ENCODE measurements at places on chromosomes 3 and 15. TPM values are rescaled to one million over a fixed set of nuclear protein-coding genes. Genes with fewer than 3 reads are reported as not detected.

RBMS3 gene
- 82.6 TPM for total RNA-seq

RYR3 gene
- 0.21 TPM for total RNA-seq

GRCh38 chr3:43207628-43208085 lies 78.7 kb upstream of the SNRK start:
- H3K36me3 ChIP-seq, result no peaks in the 10 kb centered on the region
- no peak overlapping the region for H3K27ac ChIP-seq
- H3K27me3 ChIP-seq, result peaks cover 4% of the 10 kb centered on the region
- no peak overlapping the region for H3K4me3 ChIP-seq
- peaks cover 6% of the 10 kb centered on the region for H3K4me1 ChIP-seq

- H3K36me3 ChIP-seq, result no peaks in the 10 kb centered on the region
- H3K27ac ChIP-seq, result no peak overlapping the region
These were observed 37.3 kb downstream of the ATP2B2 start for GRCh38 chr3:10467904-10468612.

TP53BP1 gene
- total RNA-seq, result 45.6 TPM

GRCh38 chr15:57824186-57824585 lies 117.7 kb downstream of the POLR2M start:
- H3K36me3 ChIP-seq, result no peaks in the 10 kb centered on the region
- H3K4me3 ChIP-seq, result no peak overlapping the region
- H3K27ac ChIP-seq, result no peak overlapping the region
- DNase-seq, result no peak

DUOX1 gene
- not detected for total RNA-seq

- H3K4me3 ChIP-seq, result no peak overlapping the region
- H3K4me1 ChIP-seq, result no peaks in the 10 kb centered on the region
- no peaks in the 10 kb centered on the region for H3K36me3 ChIP-seq
- H3K27me3 ChIP-seq, result peaks cover 2% of the 10 kb centered on the region
These were observed 451.5 kb downstream of the FGF12 start for GRCh38 chr3:192275741-192276355.

- H3K27me3 ChIP-seq, result no peaks in the 10 kb centered on the region
- H3K4me3 ChIP-seq, result no peak overlapping the region
- H3K4me1 ChIP-seq, result no peaks in the 10 kb centered on the region
- no peaks in the 10 kb centered on the region for H3K36me3 ChIP-seq
- no peak for DNase-seq
These were observed 114.6 kb upstream of the KCNAB1 start for GRCh38 chr3:156005736-156006135.

MYLK gene
- total RNA-seq, result 405 TPM

- peaks cover 16% of the 10 kb centered on the region for H3K4me1 ChIP-seq
- no peak for DNase-seq
- no peak overlapping the region for H3K27ac ChIP-seq
- H3K27me3 ChIP-seq, result peaks cover 8% of the 10 kb centered on the region
- no peaks in the 10 kb centered on the region for H3K36me3 ChIP-seq
- no peak overlapping the region for H3K4me3 ChIP-seq
These were observed 258.5 kb upstream of the PROK2 start for GRCh38 chr3:72043204-72044133.

DNA sequence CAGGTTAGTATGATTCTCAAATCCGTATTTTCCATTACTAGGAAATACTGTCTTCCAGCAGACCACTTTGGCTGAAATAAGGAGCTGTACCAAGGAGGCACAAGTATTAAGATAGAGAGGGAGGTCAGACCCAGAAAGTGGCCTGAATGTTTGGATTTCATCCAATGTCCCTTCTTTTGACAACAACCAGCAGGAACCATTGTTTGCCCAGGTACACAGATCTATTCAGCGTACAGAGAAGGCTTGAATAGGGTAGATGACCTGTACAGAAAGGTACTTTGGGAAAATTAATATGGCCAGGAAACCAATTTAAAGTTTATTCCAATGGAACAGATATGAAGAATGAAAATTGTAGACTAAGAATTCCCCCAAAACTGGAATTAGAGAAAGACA lies 12.6 kb downstream of the MTHFS start:
- DNase-seq, result no peak
- H3K4me1 ChIP-seq, result peaks cover 11% of the 10 kb centered on the region
- H3K27me3 ChIP-seq, result no peaks in the 10 kb centered on the region
- H3K36me3 ChIP-seq, result peaks cover 34% of the 10 kb centered on the region
- H3K4me3 ChIP-seq, result no peak overlapping the region
- H3K27ac ChIP-seq, result no peak overlapping the region

TRPC1 gene
- total RNA-seq, result 15.1 TPM

- H3K27ac ChIP-seq, result peak overlapping the region; percentile 32
- H3K27me3 ChIP-seq, result no peaks in the 10 kb centered on the region
- peaks cover 28% of the 10 kb centered on the region for H3K4me1 ChIP-seq
- no peak for DNase-seq
These were observed 50.2 kb downstream of the SAMMSON start for GRCh38 chr3:70049761-70050160.

DNA sequence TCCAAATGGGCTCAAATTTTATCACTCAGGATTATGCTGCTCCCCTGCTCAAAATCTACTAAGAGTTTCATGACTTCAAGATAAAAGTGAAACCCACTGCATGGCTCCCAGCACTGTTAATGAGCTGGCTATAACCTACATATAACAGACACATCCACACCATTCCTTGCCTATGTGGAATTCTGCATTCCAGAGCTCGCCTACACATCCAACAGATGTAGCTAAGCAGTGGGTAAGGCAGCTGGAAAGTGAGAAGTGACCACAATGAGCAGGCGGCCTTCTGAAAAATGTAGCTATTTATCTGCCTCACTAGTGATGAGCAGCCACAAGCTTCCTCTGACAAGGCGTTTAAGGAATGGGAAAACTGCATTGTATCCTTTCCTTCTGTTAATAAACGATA lies 92.0 kb upstream of the TRIM42 start:
- H3K27ac ChIP-seq, result peak overlapping the region; percentile 65
- peaks cover 46% of the 10 kb centered on the region for H3K4me1 ChIP-seq
- no peaks in the 10 kb centered on the region for H3K36me3 ChIP-seq
- no peak for DNase-seq

MYRIP gene
- not detected for total RNA-seq

DNA sequence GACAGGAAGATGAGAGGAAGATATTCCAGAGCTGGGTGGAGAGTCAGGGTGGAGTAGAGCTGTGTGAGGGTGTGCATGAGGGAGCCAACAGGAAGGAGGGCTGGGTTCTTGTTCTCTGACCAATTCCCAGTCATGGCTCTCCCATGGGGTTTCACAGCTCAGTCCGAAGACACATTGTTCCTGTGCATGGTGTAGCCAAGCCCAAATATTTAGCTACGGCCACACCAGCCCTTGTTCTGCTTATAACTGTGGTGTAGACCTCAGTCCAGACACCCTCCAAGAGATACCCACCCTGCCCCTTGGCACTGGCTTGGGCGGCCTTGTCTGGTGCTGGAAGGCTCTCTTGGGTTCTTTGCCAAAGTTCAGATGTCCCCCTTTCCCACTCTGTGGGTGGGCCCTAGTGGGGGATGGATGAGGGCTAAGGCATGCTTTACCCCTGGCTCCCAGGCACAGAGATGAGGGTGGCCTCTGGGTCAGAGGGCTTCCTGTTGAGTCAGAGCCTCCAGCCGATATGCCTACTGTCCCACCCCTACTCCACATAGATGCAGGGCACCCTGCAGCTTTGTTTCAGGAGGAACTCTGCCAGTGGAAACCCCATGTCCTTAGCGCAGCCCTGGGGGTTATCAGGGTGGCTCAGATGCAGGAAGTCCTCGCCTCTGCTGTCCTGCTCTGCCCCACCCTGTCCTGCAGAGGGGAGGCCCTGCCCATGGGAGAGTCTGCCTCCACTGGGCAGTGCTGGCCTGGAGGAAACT lies 271.2 kb upstream of the CTDSPL start:
- no peak overlapping the region for H3K4me3 ChIP-seq
- H3K27ac ChIP-seq, result no peak overlapping the region
- H3K36me3 ChIP-seq, result no peaks in the 10 kb centered on the region
- peaks cover 3% of the 10 kb centered on the region for H3K4me1 ChIP-seq

DNA sequence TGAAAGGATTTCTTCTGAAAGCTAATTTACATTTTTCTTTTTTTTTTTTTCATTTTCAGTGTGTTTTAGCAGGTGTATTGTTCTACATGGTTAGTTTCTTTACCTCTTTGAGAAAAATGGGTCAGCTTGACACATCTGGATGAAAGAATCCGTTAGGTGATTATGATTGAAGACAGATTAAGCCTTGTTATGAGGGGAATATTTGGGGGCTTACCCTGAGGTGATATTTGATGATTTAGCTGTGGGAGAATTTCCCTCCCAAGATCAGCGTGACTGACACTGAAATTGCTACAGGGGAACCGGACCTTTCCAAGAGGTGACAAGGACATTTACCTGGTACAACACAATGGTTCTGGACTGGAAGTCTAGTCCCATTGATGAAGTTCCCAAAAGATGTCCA lies 147.5 kb downstream of the NFKBIZ start:
- no peak for DNase-seq
- H3K36me3 ChIP-seq, result no peaks in the 10 kb centered on the region
- H3K4me1 ChIP-seq, result peaks cover 48% of the 10 kb centered on the region
- H3K27ac ChIP-seq, result no peak overlapping the region
- H3K4me3 ChIP-seq, result no peak overlapping the region

ENTPD3 gene
- total RNA-seq, result not detected

OR5AC2 gene
- total RNA-seq, result not detected

GRCh38 chr3:114722530-114722929 lies 424.6 kb downstream of the ZBTB20 start:
- no peak overlapping the region for H3K27ac ChIP-seq
- no peaks in the 10 kb centered on the region for H3K36me3 ChIP-seq
- no peaks in the 10 kb centered on the region for H3K27me3 ChIP-seq
- no peak for DNase-seq
- no peak overlapping the region for H3K4me3 ChIP-seq

CACNA2D2 gene
- total RNA-seq, result 0.46 TPM

OR5H6 gene
- not detected for total RNA-seq

KCNAB1 gene
- 3.0 TPM for total RNA-seq

OCA2 gene
- 3.3 TPM for total RNA-seq

IQCF5 gene
- not detected for total RNA-seq

- peak overlapping the region; percentile 87 for H3K27ac ChIP-seq
- no peaks in the 10 kb centered on the region for H3K36me3 ChIP-seq
- no peak for DNase-seq
- peaks cover 48% of the 10 kb centered on the region for H3K4me1 ChIP-seq
- peak overlapping the region; percentile 4 for H3K4me3 ChIP-seq
These were observed 4.2 kb upstream of the MAGEF1 start for GRCh38 chr3:184715943-184716621.

- no peaks in the 10 kb centered on the region for H3K27me3 ChIP-seq
- no peak overlapping the region for H3K27ac ChIP-seq
- no peak for DNase-seq
- H3K36me3 ChIP-seq, result no peaks in the 10 kb centered on the region
These were observed 803 bp upstream of the B3GNT5 start for GRCh38 chr3:183252118-183252782.

DNA sequence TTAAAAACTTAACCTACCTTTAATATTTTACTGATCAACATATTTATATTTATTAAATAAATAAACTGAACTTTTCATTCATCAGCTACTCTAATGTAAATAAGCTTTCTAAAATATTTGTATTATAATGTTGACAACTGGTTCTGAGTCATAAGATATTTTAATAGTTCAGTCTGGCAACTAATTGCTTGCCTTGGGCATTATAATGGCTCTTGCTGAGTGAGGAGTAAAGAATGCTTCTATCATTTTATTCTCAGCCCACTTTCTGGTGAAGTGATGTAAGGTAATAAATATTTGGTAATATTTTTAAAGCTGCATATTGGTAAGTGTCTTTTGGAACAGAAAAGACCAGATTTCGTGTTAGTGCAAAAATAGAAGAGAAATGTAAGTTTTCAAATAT lies 81.5 kb downstream of the DIPK2A start:
- no peaks in the 10 kb centered on the region for H3K27me3 ChIP-seq
- H3K36me3 ChIP-seq, result no peaks in the 10 kb centered on the region
- peaks cover 31% of the 10 kb centered on the region for H3K4me1 ChIP-seq
- H3K4me3 ChIP-seq, result no peak overlapping the region

BCHE gene
- total RNA-seq, result 1.6 TPM

- no peak overlapping the region for H3K4me3 ChIP-seq
- no peak for DNase-seq
- H3K27ac ChIP-seq, result peak overlapping the region; percentile 13
- peaks cover 70% of the 10 kb centered on the region for H3K4me1 ChIP-seq
- H3K36me3 ChIP-seq, result peaks cover 2% of the 10 kb centered on the region
These were observed 502.9 kb downstream of the FOXP1 start for GRCh38 chr3:71080517-71081083.

DNA sequence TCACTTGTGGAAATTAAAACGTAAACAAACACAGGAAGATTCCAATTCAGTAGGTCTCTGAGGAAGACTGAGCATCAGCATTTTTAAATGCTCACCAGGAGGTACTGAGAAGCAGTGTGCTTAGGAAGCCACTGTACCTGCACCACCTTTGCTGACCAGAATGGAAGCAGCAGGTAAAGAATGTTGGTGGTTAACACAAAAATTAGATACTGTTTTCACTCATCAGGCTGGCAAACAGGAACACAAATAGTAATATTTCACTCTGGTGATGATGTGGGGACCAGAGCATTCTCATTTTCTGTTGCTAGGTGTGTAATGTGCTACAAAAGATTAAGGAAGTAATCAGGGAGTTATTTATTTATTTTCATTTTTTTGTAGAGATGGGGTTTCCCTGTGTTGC lies 29.9 kb upstream of the GHSR start:
- H3K27me3 ChIP-seq, result peaks cover 14% of the 10 kb centered on the region
- no peak overlapping the region for H3K27ac ChIP-seq
- no peak overlapping the region for H3K4me3 ChIP-seq
- DNase-seq, result no peak
- H3K36me3 ChIP-seq, result peaks cover 5% of the 10 kb centered on the region
- peaks cover 4% of the 10 kb centered on the region for H3K4me1 ChIP-seq

DNA sequence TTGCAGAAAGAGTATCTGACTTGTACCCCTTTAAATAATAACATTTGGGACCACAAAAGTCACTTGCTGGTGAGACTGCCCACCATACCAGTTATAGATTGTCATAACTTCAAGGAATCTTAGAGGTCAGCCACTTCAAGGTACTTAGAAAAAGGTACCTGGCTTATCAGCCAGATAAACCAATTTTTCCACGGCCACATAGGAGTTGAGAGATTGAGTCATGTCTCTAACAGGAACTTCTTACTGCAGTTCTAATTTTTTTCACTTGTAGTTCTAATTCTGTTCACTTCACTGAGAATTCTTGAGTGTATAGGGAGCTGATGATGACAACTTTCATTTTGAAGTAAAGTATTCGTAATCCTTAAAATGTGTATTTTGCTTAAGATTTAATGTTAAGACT lies 317.1 kb upstream of the CBLB start:
- no peak for DNase-seq
- H3K36me3 ChIP-seq, result no peaks in the 10 kb centered on the region
- no peak overlapping the region for H3K4me3 ChIP-seq
- no peak overlapping the region for H3K27ac ChIP-seq
- H3K4me1 ChIP-seq, result peaks cover 5% of the 10 kb centered on the region
- no peaks in the 10 kb centered on the region for H3K27me3 ChIP-seq

GRCh38 chr15:73796331-73796831 lies 43.2 kb upstream of the INSYN1 start:
- no peaks in the 10 kb centered on the region for H3K27me3 ChIP-seq
- DNase-seq, result no peak
- peaks cover 34% of the 10 kb centered on the region for H3K4me1 ChIP-seq
- no peaks in the 10 kb centered on the region for H3K36me3 ChIP-seq
- no peak overlapping the region for H3K27ac ChIP-seq
